ENCODE measurements at places on chromosomes 3 and 15.

GRCh38 chr3:189467451-189467850 lies 163.7 kb upstream of the TP63 start:
- DNase-seq, result no peak
- no peak overlapping the region for H3K27ac ChIP-seq
- H3K27me3 ChIP-seq, result no peaks in the 10 kb centered on the region
- no peak overlapping the region for H3K4me3 ChIP-seq
- H3K4me1 ChIP-seq, result peaks cover 12% of the 10 kb centered on the region

- peaks cover 12% of the 10 kb centered on the region for H3K36me3 ChIP-seq
- DNase-seq, result no peak
- H3K27me3 ChIP-seq, result peaks cover 2% of the 10 kb centered on the region
Measured at GRCh38 chr3:170485294-170485693, 66.6 kb downstream of the CLDN11 start.

GRCh38 chr15:91209318-91209717 lies 109.3 kb downstream of the SV2B start:
- no peak overlapping the region for H3K4me3 ChIP-seq
- H3K27ac ChIP-seq, result no peak overlapping the region
- peaks cover 15% of the 10 kb centered on the region for H3K4me1 ChIP-seq
- H3K27me3 ChIP-seq, result no peaks in the 10 kb centered on the region

DNA sequence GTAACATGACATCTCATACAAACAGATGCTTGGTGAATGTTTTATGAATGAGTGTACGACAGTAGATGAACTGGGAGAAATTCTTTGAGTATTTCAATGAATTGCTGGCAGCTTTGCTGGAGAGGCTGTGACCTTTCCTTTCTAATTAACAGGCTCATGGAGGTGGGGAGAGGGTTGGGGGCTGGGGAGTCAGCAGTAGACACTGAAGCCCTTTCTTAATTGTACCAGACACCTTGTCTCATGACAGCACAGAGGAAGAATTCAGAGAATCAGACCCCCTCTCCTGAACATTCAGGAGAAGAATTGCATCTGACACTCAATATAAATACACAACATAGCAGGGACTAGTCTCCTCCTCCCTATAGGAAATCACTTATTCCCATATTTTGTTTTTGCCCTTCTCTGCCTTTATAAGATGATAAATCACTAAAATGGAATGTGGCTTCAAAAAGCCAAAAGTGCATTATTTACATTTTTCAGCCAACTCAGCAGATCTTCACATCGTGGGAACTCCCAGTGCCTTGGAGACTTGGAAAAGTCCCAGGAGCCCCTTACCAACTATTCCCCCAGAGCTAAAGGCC lies 66.2 kb upstream of the TPM1 start:
- H3K27ac ChIP-seq, result no peak overlapping the region
- no peak overlapping the region for H3K4me3 ChIP-seq
- peaks cover 5% of the 10 kb centered on the region for H3K4me1 ChIP-seq
- no peaks in the 10 kb centered on the region for H3K36me3 ChIP-seq
- DNase-seq, result no peak
- H3K27me3 ChIP-seq, result no peaks in the 10 kb centered on the region

DNA sequence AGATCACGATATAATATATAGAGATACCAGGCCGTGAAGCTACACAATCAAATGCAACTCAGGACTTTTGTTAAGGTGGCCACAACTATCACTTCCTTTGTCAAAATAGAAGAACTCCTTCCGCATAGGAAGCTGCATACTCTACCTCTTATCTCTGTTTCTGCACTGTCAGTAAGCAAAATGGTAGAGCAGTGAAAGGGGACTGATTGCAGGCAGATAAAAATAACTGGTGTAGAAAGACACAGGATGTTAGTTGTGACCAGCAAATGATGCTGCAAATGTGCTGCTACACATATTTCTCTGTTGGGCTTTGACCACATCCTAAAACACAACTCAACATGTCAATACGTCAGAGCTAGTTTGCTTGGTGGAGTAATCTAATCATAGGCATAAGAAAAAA lies 16.3 kb upstream of the TRAT1 start:
- DNase-seq, result no peak
- H3K4me1 ChIP-seq, result no peaks in the 10 kb centered on the region
- no peak overlapping the region for H3K27ac ChIP-seq
- no peak overlapping the region for H3K4me3 ChIP-seq
- no peaks in the 10 kb centered on the region for H3K27me3 ChIP-seq
- H3K36me3 ChIP-seq, result no peaks in the 10 kb centered on the region
